Activated naive CD8-positive, alpha-beta T cell treated with anti-CD3 and anti-CD28 coated beads for 36 hours (primary cell): ENCODE measurements at places on chromosomes 2 and 18. TPM values are rescaled to one million over a fixed set of nuclear protein-coding genes. Genes with fewer than 3 reads are reported as not detected.

Gene MAP3K19
- not detected for total RNA-seq

Gene KIF3C
- 4.1 TPM for total RNA-seq

Gene UGT1A8
- not detected for total RNA-seq

Gene EFHD1
- total RNA-seq: 0.78 TPM

Gene HOXD13
- not detected for total RNA-seq
